ENCODE measurements at places on chromosomes 1 and 21. TPM values are rescaled to one million over a fixed set of nuclear protein-coding genes. Genes with fewer than 3 reads are reported as not detected.

- no peak for DNase-seq
These were observed 1000.6 kb upstream of the PRMT6 start for GRCh38 chr1:106055855-106056254.

GRCh38 chr1:156623946-156624813, 5.0 kb downstream of the HAPLN2 start:
- DNase-seq: peak; percentile 60

DNA sequence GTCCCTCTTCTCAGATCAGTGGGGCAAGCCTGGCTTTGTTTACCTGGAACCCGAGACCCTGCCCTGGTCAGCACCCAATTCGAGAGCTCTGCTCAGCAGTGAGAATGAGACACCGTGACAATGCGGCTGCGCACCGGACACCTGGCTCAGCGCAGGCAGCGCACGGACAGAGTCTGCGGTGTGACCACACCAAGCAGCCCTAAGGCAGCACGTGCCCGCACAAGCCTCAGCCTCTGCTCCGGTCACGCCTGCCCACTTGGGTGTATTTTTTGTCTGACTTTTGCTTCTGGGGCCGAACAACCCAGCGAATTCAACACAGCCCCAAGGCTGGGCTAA, 4.7 kb downstream of the KRTAP10-8 start:
- DNase-seq: no peak

- DNase-seq: no peak
These were observed 103.2 kb downstream of the RGL1 start for GRCh38 chr1:183908079-183908478.

DNA sequence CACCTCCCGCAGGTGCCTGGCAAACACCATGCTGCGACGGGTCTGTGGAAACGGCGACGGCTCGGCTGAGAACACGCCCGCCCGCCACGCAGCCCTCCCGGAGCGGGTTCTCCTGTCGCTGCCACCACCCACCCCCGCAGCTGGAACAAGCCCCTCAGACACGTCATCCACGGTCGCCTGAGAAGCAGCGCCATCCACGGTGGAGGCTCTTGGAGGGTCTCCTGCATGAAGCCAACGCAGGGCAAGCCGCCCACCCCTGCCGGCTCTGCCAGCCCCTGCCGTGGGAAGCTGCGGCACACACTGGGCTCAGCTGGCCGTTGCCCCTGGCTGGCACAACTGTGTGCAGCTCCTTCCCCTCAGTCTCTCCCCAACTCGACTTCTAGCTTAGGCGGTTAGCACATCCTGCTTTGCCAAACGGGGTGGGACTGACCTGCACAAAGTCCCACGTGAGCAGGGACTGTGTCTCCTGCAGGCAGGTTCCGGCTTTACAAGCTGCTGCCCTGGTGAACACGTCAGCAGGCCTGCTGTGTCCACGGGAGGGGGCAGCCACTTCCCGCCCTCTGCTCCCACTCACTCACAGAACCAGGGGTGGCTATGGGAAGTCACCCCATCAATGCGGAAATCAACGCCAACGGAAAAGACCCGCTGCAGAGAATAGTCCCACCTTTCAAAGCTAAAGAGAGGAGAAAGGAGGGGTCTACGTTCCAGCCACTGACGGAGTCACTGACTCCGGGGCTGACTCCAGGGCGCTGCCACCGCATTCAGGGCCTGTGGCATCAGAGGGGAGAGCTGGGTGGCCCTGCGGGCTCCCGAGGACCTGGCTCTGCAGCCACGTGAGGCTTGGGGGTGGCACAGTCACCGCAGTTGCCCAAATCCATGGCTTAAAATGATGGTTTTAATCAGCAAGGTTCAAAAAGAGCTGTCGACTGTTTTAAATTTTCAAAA, 10.3 kb downstream of the POFUT2 start:
- no peak for DNase-seq

The TAS1R2 gene
- total RNA-seq: not detected

The PLA2G2E gene
- not detected for total RNA-seq

The KCNK2 gene
- total RNA-seq: 0.08 TPM

The ZNF683 gene
- total RNA-seq: not detected

Measured in left ventricle myocardium inferior (tissue), 1 donor.